HAP-1 (cell line): ENCODE measurements at places on chromosomes 16 and 17.
A peak's percentile ranks its signal among the peaks of the same experiment; 100 is the strongest.

DNA sequence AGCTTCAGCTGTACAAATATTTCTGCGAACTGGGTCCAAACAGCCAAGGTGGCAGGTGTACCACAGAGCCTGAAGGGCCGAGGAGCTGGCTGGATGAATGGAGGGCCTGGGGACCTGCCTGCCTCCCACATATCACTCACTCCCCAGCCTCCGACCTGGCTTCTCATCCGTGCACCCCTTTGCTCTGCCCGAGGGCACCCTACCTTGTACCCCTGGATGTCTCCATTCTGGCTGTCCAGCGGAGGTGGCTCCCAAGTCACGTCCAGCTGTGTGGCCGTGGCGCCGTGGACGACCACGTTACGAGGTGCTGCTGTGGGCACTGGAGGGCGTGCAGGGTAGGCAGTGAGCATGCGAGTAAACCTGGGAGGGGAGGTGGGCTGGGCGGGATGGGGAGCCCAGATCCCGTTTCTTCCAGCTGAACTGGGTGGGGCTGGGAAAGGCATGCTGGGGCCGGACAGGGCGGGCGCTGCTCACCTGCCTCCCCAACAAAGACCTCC is 67.2 kb upstream of the CDC42EP4 start:
- DNase-seq: no peak

GRCh38 chr16:89319886-89320781 is 102.6 kb downstream of the ZNF778 start:
- DNase-seq: no peak

GRCh38 chr17:15403276-15403939 is 62.0 kb upstream of the TEKT3 start:
- no peak for DNase-seq

DNA sequence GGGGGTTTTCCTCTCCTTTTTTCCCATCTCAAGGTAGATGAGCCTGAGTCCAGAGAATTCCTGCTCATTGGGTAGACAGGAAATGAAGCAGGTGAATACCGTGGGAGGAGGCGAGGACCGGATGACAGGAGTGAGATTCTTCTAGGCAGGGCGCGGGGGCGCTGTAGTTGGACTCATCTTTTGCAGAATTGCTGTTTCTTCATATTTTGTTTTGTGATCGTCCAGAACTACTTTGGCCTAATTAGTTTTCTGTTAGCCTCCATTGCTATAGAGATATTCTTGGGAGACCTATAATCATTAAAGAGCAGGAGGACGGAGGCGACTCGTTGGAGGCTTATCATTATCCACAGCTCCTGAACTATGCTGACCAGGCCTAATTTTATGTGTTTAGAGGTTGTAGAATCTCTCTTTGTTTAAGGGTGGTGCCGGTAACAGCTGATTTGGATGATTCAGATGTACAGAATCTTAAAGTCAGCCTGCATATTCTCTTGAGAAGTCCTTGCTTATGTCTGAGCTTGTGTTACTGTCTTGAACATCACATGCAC is 650 bp downstream of the ATP6V0A1 start:
- peak; percentile 64 for DNase-seq

GRCh38 chr17:40607641-40608040 is 40.0 kb downstream of the SMARCE1 start:
- no peak for DNase-seq

DNA sequence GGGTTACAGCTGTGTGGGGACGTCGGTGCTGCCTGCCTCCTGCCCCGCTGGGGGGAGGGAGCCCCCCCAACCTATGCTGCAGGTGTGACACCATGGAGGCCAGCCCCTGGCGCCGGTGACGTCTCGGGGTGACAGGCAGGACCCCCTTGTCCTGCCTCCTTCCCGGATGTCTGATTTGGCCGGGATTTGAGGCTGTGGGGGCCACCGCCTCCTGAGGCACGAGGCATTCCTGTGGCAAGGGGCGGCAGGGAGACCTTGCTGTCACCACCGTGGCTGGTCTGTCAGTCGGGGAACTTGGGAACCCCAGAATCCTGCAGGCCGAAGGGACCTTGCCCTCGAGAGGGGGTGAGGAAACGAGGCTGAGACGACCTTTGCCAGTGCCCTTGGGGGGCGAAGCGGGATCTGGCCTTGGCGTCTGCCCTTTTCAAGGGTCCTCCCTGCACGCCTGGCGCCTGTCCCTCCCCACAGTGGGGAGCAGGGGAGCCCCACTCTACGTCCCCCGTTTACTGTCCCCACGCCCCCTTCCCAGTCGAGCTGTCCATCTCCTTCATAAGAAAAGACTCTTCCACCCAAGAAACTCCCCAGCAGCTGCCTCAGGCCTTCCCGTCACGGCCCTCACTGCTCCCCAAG is 74.4 kb downstream of the METRNL start:
- no peak for DNase-seq

DNA sequence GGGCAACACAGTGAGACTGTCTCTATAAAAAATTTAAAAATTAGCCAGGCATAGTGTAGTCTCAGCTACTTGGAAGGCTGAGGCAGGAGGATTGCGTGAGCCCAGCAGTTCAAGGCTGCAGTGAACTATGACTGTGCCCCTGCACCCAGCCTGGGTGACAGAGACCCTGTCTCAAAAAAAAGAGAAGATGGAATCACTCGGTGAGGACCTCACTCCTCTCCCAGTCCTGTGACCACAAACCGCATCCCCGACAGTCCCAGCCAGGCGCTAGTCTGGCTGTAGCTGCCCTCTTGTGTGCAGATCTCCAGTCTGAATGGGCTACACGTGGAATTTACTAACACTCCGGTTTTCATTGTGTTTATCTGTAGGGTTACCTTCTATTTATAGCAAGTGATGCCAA is 11.1 kb downstream of the DEXI start:
- no peak for DNase-seq

DNA sequence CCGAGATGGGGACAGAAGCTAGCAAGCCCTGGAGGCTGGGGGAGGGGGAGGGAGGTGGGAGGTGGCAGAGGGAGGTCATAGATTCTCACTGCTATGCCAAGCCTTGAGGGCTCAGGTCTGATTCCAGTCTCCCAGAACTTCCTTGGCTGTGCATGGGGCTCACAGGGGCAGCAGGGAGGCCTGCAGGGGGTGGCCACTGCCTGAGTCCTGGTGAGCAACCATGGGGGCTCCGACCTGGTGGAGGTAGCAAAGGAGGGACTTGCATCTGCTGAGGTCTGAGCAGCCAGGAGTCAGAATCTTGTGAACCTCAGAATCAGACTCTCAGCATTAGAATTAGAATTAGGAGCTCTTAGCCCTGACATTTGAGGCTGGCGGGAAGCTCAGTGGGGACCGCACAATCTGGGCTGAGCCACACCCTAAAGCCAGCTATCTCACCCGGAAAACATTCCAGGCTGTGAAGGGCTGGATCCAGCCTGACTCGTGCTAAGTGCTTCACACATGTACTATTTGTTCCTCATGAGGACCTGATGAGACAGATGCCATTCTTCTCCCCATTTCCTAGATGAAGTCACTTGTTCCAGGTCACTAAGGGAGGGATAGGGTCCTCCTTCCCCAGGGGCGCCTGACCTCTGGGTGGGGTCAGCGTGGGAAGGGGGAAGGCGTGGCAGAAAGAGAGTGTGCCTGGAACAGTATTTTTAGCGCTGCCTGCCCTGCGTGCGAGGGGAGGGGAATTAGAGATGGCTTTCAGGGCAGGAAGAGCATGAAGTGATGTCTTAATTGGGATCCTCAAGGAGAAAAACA is 17.3 kb upstream of the KCNJ12 start:
- no peak for DNase-seq

DNA sequence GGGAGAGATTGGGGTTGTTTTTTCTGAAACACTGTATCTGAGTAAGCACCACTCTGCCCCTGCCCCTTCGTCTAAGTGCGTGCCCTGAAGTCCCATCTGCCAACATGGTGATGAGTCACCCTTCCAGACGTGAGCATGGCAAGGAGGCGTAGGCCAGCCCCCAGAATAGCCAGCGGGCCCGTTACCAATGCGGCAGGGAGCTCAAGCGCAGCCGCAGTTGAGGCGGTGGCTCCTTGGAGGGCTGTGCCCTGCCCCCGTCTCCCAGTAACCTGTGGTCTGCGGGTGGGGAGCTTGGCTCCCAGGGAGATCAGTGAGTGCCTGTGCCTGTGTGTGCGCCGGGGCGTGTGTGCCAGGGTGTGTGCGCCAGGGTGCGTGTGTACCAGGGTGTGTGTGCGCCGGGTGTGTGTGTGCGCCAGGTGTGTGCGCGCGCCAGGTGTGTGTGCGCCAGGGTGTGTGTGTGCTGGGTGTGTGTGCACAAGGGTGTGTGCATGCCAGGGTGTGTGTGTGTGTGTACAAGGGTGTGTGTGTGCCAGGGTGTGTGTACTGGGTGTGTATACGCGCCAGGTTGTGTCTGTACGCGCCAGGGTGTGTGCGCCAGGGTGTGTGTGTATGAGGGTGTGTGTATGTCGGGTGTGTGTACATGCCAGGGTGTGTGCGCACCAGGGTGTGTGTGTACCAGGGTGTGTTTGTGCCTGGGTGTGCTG is 98.6 kb upstream of the CHMP6 start:
- no peak for DNase-seq

DNA sequence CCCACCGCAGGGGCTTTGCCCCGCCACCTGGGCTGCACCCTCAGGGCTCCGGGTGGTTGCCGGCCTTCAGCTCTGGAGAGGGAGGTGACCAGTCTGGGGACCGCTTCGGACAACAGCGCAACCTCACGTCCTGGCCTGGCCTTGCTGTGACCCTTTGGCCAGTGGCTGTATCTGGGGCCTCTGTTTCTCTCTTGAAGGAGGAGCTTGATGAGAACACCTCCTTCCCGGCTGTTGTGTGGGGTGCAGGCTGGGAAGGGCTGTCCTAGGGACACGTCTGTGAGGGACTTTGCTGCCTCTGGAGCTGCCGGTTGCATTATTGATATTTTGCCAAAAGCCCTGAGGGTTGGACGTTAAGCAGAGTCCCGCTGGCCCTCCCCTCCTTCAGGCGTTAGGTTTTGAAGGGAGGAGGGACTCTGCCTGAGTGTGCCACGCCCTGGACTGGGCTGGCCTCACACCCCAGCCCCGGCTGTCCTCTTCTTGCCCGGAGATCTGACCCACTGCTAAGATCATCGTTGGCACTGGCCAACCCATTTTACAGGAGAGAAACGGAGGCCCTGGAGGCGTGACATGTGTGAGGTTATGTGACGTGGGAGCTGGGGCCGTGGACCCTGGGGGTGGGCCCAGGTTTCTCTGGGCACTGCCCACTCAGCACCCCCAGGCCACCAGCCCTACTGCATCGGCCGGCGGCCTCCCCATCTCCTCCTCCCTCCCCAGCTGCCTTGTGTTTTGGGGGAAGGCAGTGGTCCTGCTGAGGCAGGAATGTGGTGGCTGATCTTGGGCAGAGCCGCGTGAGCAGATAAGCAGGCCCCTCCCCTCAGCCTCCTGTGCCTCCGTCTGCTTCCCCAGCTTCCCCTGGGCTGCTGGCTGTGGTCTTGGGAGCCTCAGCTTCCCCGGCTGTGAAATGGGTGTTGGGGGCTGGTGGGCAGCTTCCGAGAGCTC is 8.5 kb downstream of the ZFPM1 start:
- no peak for DNase-seq

DNA sequence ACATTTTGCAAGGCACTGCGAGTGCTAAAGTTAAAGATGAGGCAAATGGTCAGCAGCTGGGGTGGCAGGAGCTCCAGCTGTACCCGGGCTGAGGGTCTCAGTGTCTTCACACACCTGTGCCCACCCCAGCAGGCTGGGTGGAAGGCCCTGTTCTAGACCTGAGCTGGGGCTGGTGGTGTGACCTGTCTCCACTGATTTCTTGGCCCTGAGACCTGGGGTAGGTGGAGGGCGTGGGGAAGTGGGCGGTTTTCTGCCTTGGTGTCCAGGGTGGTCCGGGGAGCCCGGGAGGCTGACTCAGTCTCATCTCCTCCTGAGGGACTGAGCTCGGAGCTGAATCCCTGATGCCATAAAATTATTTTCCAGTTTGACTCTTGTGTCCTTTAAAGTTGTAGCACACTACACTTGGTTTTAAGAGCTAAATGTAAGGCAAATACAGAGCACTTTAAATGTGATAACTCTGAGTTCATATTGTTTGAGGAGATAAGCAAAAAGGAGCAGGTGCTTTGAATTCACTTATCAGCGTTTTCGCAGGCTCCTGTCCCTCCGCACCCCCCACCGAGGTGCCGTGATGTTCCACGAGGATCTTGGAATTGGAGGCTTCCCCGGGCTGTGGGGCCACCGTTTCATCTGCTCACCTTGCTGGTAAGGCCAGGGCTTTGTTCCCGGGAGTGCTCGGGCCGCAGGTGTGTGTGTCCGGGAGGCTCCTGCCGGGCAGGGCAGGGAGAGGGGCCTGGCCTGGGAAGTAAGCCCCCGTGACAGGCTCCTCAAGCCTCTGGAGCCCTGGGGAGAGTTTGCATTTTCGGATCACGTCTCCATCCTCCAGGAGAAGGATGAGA is 117.0 kb downstream of the AATF start:
- DNase-seq: no peak
